Activated CD4-positive, alpha-beta T cell treated with anti-CD3 and anti-CD28 coated beads, Interleukin-2, amount 10 ng/mL, durations not matched to agents 7 days and 5 days (primary cell): ENCODE measurements at places on chromosomes 1 and 21. TPM values are rescaled to one million over a fixed set of nuclear protein-coding genes. Genes with fewer than 3 reads are reported as not detected.

Gene SLAMF1
- 70.4 TPM for total RNA-seq

Gene VSIG8
- total RNA-seq: not detected

Gene CD84
- total RNA-seq: 16.2 TPM

Gene CADM3
- not detected for total RNA-seq

Gene OR6N1
- not detected for total RNA-seq

Gene AQP10
- not detected for total RNA-seq

Gene CYP2J2
- total RNA-seq: 2.9 TPM

Gene ARHGEF16
- not detected for total RNA-seq

Gene BCL10
- total RNA-seq: 26.3 TPM

Gene TMPRSS2
- not detected for total RNA-seq

Gene ANKRD65
- not detected for total RNA-seq

DNA sequence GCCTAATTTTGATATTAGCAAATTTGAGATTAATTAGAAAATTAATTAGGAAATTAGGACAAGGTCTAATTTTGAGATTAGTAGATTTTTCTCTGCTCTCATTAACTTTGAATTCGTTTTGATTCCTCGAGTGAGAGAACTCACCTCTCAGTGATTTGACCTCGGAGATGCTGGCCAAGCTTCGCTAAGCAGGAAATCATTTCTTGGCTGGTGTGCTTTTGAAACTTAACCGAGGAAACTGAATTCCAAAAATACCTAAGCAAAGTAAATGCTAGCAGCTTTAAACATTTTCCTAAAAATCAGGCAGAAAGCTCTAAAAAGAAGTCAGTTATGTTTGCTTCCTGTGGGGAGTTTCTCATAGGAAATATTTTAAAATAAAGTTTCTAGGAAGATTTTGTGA lies 34.9 kb downstream of the CDC14A start:
- H3K27me3 ChIP-seq: no peaks in the 10 kb centered on the region
- H3K4me3 ChIP-seq: peak overlapping the region; percentile 49
- peaks cover 70% of the 10 kb centered on the region for H3K36me3 ChIP-seq
- no peak for DNase-seq
- peaks cover 71% of the 10 kb centered on the region for H3K4me1 ChIP-seq

DNA sequence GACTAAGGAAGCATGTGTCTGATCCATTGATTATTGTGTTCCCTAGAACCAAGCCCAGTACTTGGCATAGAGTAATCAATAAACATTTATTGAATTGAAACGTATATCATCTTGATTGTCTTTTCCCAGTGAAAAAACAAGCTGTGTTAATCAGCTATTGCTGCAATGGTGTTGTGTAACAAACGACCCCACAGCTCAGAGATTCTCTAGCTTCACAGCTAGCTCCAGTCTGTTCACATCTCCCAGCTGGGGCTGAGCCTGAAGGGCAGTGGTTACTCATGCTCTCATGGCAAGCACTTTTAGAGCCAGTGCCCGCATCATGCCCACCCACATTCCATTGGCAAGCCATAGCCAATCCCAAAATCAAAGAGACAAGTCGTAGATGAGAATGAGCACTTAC lies 237.4 kb upstream of the RAB4A start:
- H3K4me1 ChIP-seq: peaks cover 42% of the 10 kb centered on the region
- H3K36me3 ChIP-seq: peaks cover 3% of the 10 kb centered on the region
- no peak for DNase-seq
- peaks cover 9% of the 10 kb centered on the region for H3K27me3 ChIP-seq
- H3K4me3 ChIP-seq: no peak overlapping the region
- H3K27ac ChIP-seq: no peak overlapping the region

- no peak overlapping the region for H3K4me3 ChIP-seq
- no peaks in the 10 kb centered on the region for H3K27me3 ChIP-seq
- no peak for DNase-seq
These were observed 40.7 kb upstream of the PRKACB start for GRCh38 chr1:84103197-84103992.

DNA sequence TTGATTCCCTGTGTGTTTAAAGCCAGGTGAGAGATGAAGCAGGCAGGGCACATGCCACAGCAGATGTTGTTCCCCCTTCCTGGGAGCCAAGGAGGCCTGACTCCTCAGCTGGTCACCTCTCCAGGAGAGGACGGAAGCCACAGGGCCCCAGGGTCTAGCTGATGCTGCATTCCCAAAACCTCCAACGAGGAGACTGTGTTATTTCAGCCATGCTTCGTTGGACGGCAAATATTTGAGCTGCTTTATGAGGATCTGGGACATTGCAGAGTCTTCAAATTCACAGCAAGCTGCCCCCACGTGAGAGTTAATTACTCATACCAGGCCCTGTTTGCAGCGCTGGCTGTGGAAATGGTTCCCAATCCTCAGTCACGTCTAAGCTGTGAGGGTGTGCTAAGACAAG lies 85.3 kb downstream of the CDC7 start:
- H3K27ac ChIP-seq: no peak overlapping the region
- H3K4me1 ChIP-seq: peaks cover 30% of the 10 kb centered on the region
- no peak overlapping the region for H3K4me3 ChIP-seq
- no peak for DNase-seq

- H3K27me3 ChIP-seq: no peaks in the 10 kb centered on the region
- H3K36me3 ChIP-seq: peaks cover 2% of the 10 kb centered on the region
These were observed 59.2 kb downstream of the NPHP4 start for GRCh38 chr1:5933050-5933449.

GRCh38 chr1:93877529-93877928 lies 1.5 kb downstream of the DNTTIP2 start:
- peak overlapping the region; percentile 89 for H3K4me3 ChIP-seq
- H3K27me3 ChIP-seq: no peaks in the 10 kb centered on the region
- peaks cover 43% of the 10 kb centered on the region for H3K36me3 ChIP-seq
- peaks cover 45% of the 10 kb centered on the region for H3K4me1 ChIP-seq

GRCh38 chr1:174676856-174677255 lies 229.1 kb downstream of the GPR52 start:
- H3K27ac ChIP-seq: no peak overlapping the region
- H3K27me3 ChIP-seq: no peaks in the 10 kb centered on the region
- no peak for DNase-seq
- no peak overlapping the region for H3K4me3 ChIP-seq
- H3K4me1 ChIP-seq: no peaks in the 10 kb centered on the region
- H3K36me3 ChIP-seq: no peaks in the 10 kb centered on the region

DNA sequence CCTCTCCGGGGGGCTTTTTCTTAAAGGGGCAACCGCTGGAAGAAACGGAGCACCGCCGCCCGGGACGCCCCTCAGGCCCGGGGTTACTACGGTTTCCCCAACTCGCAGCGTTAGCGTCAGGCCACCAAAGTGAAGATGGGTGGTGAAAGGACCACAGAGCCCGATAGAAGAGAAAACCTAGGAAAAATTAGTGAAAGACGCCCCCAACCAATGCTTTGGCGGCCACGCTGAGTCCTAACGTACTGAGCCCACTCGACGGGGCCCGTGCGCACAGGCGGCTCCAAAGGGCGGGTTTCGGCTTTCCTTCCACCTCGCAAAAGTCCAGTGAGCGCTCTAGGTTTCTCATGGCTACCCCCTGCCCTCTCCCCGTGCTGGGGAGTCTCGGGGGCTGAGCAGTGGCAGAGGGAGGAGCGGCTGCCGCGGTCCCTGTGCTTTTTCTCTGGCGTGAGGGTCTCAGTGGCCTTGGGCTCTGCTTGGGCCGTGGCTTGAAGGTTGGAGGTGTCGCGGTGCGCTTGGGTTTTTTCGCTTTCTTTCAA lies 12.2 kb upstream of the SPEN start:
- peaks cover 9% of the 10 kb centered on the region for H3K36me3 ChIP-seq
- no peaks in the 10 kb centered on the region for H3K27me3 ChIP-seq

DNA sequence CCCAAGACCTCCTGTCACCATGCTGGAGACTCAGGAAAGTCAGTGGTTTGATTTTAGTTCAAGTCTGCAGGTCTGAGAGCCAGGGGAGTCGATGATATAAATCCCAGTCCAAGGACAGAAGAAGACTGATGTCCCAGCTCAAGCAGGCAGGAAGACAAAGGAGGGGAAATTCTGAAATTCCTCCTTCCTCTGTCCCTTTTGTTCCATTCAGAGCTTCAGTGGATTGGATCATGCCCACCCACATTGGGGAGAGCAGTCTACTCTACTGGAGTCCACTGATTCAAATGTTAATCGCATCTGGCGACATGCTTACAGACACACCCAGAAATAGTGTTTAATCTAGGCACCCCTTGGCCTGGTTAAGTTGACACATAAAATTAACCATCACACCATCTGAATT lies 7.2 kb upstream of the ADAMTS1 start:
- DNase-seq: no peak
- H3K27me3 ChIP-seq: peaks cover 23% of the 10 kb centered on the region
- H3K27ac ChIP-seq: no peak overlapping the region
- no peaks in the 10 kb centered on the region for H3K36me3 ChIP-seq

DNA sequence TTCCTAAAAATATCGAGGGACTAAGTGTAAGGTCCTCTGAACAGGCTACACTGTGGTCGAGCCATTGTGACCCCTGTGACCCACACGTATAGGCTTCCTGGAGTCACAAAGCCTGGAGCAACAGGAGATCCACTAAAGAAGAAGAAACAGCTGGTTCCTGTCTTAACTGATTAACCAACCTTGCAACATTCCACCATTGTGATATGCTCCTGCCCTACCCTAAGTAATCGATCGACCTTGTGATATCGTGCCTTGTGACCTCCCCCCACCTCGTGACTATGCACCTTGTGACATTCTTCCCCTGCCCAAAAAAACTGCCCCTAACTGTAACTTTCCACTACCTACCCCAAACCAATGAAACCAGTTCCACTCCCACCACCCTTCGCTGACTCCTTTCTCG lies 304.6 kb upstream of the FAM78B start:
- no peak overlapping the region for H3K27ac ChIP-seq
- H3K4me1 ChIP-seq: no peaks in the 10 kb centered on the region
- no peaks in the 10 kb centered on the region for H3K36me3 ChIP-seq

GRCh38 chr1:30864681-30865080 lies 43.9 kb downstream of the SDC3 start:
- H3K4me3 ChIP-seq: no peak overlapping the region
- H3K4me1 ChIP-seq: peaks cover 5% of the 10 kb centered on the region
- no peak for DNase-seq
- no peak overlapping the region for H3K27ac ChIP-seq
- H3K36me3 ChIP-seq: no peaks in the 10 kb centered on the region

DNA sequence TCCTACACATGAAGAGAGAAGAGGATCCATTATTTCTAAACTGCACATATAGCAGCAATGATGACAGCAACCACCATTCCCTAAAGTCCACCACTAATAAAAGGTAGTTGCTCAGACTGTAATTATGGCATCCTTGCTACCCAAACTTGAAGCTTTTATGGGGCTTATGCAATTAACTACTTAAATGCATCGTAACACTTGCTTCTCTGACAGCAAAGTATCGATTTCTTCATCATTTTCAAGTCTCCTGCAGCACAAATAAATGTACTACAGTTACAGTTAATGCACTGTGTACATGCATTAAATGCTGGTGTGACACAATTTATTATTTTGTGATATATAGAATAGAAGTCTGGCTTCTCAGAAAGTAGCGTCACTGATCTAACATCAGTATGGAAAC lies 241.7 kb downstream of the USH2A start:
- H3K27ac ChIP-seq: no peak overlapping the region
- no peaks in the 10 kb centered on the region for H3K27me3 ChIP-seq
- H3K36me3 ChIP-seq: no peaks in the 10 kb centered on the region
- no peak for DNase-seq
- no peaks in the 10 kb centered on the region for H3K4me1 ChIP-seq

DNA sequence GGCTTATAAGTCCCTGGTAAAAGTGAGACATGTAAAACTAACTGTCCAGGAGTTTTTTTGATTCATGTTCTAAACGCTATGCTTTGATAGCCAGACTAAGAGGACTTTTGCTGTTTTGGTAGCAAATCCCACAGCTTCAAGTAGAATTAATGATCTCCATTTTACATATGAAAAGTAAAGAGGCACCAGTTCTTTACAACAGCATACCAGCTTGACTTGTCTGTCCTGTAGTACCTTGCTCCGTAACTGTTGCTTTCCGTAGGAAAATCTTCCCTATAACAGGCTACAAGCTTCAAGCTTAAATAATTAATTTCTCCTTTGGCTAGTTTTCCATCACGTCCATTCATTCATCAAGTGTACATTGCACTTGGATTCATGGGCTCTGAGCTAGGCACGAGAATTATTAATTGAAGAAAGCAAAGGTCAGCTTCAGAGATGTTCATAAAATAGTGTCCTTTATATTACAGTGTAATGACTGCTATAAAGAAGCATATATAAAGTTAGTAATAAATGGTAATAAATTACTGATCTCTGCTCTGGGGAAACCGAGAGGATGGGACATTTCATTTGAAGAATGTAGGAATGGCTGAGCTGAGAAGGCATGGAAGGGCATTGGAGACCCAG lies 29.2 kb downstream of the B3GALT5 start:
- H3K4me1 ChIP-seq: no peaks in the 10 kb centered on the region
- no peak overlapping the region for H3K4me3 ChIP-seq
- no peaks in the 10 kb centered on the region for H3K36me3 ChIP-seq
- H3K27ac ChIP-seq: no peak overlapping the region
- DNase-seq: no peak
- H3K27me3 ChIP-seq: no peaks in the 10 kb centered on the region

DNA sequence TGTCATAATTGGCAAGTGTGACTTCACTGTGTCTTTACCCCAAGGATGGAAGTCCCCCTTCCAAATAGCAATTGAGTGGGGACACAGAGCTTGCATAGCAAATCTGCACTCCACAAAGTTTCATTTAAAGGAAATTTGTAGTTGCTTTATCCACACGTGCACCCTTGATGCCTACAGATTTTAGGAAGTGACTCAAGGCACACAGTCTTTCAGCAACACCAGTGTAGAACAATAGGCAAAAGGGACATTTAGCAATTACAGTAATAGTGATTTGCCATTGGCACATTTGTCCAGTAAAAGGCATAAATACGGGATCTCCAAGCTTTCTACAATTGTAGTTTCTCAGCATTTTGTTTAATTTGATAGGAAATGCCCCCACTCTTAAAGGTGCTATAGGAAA lies 43.4 kb upstream of the KAZN start:
- H3K4me3 ChIP-seq: no peak overlapping the region
- no peak overlapping the region for H3K27ac ChIP-seq
- DNase-seq: no peak
- H3K27me3 ChIP-seq: no peaks in the 10 kb centered on the region
- H3K36me3 ChIP-seq: no peaks in the 10 kb centered on the region
- H3K4me1 ChIP-seq: no peaks in the 10 kb centered on the region

- DNase-seq: no peak
- no peaks in the 10 kb centered on the region for H3K27me3 ChIP-seq
- H3K4me1 ChIP-seq: no peaks in the 10 kb centered on the region
- H3K36me3 ChIP-seq: no peaks in the 10 kb centered on the region
- H3K27ac ChIP-seq: no peak overlapping the region
- H3K4me3 ChIP-seq: no peak overlapping the region
These were observed 102.1 kb downstream of the TYW3 start for GRCh38 chr1:74835051-74835450.

DNA sequence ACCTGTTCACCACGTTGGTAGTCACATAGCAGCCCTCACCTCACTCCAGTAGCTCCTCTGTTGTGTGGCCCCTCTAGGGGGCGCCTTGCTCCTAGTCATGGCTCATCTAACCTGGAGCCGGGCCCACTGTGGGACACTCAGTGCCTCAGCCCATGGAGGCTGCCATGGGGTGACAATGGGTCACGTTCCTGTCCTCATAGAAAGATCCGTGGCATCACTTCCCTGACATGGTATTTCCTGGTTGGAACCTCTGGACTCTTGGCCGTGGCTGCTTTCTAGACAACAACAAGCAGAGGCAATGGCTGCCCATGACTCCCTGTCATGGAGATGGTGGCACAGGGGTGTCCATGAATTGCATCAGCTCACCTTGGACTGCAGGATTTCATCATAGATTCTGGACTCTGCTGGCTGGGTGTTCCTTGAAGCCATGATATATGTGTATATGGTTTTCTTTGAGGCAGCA lies 27.5 kb upstream of the SLAMF6 start:
- no peaks in the 10 kb centered on the region for H3K4me1 ChIP-seq
- peak; percentile 35 for DNase-seq
- no peaks in the 10 kb centered on the region for H3K27me3 ChIP-seq
- no peak overlapping the region for H3K4me3 ChIP-seq

GRCh38 chr1:99704356-99704816 lies 58.5 kb downstream of the PALMD start:
- peak overlapping the region; percentile 82 for H3K27ac ChIP-seq
- H3K4me1 ChIP-seq: peaks cover 20% of the 10 kb centered on the region
- peaks cover 2% of the 10 kb centered on the region for H3K36me3 ChIP-seq
- DNase-seq: no peak
